ENCODE measurements at places on chromosomes 16 and 17.

DNA sequence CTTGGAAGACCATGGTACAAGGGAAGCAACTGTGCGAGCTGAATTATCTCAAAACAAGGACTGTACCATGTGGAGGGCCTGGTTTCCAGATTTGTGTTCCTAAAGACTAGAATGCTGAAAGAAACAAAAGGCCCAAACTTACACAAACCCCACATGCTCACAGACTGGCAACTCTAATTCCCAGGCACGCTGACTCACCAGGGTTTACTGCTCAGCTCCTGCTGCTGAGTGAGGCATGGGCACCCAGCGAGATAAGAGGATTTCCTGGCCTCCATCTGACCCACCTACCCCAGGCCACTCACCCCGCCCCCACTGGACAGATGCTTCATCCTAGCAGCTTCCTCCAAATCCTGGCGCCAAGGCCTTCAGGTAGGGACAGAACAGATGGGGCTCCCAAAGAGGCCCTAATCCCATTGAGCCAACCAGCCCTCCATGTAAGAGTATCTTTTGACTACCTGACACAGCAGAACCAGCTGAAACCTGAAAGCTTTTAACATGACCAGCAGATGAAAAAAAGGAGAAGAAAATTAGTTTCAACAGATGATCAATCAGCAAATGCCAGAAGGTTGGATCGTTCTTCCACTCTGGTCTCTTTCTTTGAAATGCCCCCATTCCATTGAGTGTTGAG lies 33.9 kb downstream of the DCUN1D3 start:
- peak; percentile 82 for DNase-seq

DNA sequence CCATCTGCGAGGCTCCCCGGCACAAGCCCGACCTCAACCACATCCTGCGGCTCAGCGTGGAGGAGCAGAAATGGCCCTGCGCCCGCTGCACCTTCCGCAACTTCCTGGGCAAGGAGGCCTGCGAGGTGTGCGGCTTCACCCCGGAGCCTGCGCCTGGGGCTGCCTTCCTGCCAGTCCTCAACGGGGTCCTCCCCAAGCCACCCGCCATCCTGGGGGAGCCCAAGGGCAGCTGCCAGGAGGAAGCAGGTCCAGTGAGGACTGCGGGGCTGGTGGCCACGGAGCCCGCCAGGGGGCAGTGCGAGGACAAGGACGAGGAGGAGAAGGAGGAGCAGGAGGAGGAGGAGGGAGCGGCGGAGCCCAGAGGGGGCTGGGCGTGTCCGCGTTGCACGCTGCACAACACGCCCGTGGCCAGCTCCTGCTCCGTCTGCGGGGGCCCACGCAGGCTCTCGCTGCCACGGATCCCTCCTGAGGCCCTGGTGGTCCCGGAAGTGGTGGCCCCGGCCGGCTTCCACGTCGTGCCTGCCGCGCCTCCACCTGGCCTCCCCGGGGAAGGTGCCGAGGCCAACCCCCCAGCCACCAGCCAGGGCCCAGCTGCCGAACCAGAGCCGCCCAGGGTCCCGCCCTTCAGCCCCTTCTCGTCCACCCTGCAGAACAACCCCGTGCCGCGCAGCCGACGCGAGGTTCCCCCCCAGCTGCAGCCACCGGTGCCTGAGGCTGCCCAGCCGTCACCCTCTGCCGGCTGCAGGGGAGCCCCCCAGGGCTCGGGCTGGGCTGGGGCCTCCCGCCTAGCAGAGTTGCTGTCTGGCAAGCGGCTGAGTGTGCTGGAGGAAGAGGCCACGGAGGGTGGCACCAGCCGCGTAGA lies 13.1 kb upstream of the PRR35 start:
- peak; percentile 95 for DNase-seq

GRCh38 chr17:76511668-76512365 lies 10.6 kb upstream of the RHBDF2 start:
- no peak for DNase-seq

- no peak for DNase-seq
Observed at GRCh38 chr16:31354394-31355291, at the start of gene ITGAX. Gene ITGAX (plus strand): TSS chr16:31355176. CDS start chr16:31355255, 79 bp downstream.
